ENCODE measurements at places on chromosomes 12 and 14.

GRCh38 chr12:116547955-116548501, 11.2 kb upstream of the MAP1LC3B2 start:
- no peak for DNase-seq

DNA sequence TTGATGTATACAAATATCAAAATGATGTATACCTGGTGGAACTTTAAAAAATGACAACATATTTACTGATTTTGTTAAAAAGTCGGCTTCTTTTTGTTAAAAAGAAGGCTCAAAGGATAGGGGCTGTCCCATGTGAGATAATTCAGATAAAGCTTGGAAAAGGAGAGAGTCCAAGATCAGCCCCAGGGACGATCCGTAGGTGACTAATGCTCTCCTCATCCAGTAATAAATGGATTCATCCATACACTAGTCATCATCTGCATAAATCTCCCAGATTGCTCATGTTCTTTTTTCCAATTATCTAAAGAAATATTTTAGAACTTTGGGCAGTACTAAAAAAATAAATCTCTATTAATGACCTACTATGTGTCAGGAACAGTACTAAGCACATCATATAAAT, 23.4 kb upstream of the FSCB start:
- no peak for DNase-seq

- no peak for DNase-seq
These were observed 50.6 kb upstream of the CHST11 start for GRCh38 chr12:104406164-104406563.

DNA sequence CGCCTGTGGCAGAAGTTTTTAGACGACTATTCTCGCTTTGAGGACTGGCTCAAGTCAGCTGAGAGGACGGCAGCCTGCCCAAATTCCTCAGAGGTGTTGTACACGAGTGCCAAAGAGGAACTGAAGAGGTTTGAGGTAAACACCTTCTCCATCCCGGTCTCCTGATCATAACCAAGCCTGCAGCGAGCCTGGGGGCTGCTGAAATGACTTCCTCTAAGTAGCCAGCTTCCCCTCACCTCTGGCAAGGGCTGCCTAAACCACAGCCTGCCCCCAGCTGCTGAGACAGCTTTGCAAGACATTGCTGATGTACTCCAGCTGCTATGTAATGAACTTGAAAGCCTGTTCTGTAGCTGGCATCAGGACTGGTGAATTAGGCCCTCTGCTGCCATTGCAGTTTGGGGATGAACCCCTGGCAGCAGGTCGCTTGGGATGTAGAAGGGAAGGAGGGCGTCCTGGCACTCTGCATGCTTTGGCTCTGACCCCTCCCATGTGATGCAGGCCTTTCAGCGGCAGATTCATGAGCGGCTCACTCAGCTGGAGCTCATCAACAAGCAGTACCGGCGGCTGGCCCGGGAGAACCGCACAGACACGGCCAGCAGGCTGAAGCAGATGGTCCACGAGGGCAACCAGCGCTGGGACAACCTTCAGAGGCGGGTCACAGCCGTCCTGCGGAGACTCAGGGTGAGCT, 84.6 kb downstream of the ESR2 start:
- DNase-seq = peak; percentile 59

GRCh38 chr14:31947076-31947475, 130.0 kb upstream of the ARHGAP5 start:
- DNase-seq = no peak

- no peak for DNase-seq
These were observed 24.0 kb downstream of the FAM222A start for GRCh38 chr12:109737631-109738030.

DNA sequence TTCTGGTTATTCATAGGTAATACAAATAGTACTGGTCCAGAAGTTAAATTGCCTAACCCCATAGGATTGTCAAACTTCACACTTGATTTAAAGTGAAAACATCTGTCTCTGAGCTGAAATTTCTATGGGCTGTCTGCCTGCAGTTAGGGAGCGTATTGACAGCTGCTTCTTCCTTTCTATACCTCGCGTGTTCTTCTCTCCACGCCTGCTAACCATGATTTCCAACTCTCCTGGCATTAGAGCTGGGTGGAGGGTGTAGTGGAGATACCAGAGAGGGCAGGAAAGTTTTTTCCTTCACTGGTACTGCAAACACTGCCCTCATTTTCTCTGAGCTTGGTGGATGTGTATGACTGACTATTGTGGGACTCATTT, 429.0 kb upstream of the FBXO33 start:
- DNase-seq = peak; percentile 14

GRCh38 chr14:61854898-61855297, 92.7 kb downstream of the SNAPC1 start:
- no peak for DNase-seq

DNA sequence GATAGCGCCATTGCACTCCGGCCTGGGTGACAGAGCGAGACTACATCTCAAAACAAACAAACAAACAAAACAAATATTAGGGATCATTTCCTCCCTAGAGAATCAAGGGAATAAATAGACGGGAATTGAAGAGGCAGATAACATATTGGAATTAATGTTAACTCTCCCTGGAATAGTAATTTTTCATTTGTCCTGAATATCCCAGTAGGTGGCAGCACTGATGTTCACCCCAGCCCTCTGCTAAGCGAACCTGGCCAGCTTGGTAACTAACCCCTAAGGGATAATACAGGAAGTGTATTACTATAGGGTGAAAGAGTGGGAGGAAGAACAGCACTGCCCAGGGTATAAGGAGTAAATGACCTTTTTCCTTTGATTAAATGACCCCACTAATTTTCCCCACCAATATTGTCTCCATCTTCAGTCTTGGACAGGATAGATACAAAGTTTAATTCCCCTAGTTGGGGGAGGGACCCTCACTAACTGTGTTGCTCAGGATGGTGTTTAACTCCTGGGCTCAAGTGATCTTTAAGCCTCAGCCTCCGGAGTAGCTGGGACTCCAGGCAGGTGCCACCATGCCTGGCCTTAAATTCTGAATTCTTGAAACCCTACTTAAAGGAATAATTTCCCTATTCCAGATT, 40.5 kb downstream of the SLC2A14 start:
- peak; percentile 20 for DNase-seq

DNA sequence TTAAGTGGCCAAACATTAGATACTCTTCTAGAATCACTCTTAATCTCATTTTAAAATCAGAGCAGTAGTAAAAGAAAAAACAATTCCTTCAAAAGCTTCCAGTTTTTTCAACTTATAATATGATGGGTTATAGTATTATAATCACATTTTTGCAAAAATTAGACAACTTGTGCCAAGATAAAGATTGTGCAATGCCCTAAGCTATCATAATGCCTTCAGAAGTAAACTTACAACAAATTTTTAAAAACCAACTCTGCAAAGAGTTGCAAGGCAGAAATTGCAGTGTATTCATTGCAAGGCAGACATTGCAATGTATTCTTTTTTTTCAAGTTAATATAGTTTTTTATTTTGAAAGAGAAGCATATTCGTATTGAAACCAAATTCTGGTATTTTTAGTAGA, 47.2 kb upstream of the KITLG start:
- DNase-seq = no peak

DNA sequence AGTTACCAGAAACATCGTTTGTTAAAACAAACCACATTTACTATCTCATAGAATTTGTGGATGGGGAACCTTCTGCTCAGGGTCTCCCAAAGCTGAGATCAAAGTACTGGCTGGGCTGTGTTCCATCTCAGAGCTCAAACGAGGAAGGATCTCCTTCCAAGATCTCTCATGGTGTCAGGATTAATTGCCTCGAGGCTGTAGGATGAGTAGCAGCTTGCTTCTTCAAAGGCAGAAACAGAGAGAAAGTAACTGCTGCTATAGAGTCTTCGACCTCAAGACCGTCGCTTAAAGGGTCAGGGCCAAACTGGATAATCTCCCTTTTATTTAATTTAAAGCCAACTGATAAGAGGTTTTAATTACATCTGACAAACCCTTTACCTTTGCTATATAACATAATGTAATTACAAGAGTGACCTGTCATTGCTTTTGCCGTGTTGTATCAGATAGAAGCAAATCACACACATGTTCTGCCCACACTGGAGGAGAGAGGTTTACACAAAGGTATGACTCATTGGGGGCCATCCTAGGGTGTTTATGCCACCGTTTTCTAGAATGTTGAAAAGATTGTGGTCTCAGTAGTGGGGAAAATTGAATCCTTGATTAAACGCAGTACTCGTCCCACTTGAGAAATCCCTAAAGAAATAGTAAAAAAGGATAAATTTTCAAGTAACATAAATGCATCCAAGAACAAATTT, 868.8 kb upstream of the TMEM132C start:
- no peak for DNase-seq

- no peak for DNase-seq
These were observed 13.8 kb downstream of the RFLNA start for GRCh38 chr12:124308741-124309140.

DNA sequence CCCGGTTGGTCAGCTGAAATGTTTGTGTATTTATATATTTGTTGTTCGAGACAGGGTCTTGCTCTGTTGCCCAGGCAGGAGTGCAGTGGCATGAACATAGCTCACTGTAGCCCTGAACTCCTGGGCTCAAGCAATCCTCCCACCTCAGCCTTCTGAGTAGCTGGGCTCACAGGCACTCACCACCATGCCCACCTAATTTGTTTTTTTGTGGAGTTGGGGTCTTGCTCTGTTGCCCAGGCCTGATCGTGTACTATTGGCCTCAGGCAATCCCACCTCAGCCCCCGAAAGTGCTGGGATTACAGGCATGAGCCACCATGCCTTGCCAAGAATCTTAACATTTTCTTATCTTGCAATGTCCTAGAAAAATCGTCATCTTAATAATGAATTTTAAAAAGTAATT, 3.3 kb downstream of the RAN start:
- no peak for DNase-seq

GRCh38 chr12:70645494-70646317, 8.5 kb upstream of the PTPRB start:
- DNase-seq = no peak

- DNase-seq = no peak
These were observed 178.0 kb upstream of the CAND1 start for GRCh38 chr12:67091204-67091603.

DNA sequence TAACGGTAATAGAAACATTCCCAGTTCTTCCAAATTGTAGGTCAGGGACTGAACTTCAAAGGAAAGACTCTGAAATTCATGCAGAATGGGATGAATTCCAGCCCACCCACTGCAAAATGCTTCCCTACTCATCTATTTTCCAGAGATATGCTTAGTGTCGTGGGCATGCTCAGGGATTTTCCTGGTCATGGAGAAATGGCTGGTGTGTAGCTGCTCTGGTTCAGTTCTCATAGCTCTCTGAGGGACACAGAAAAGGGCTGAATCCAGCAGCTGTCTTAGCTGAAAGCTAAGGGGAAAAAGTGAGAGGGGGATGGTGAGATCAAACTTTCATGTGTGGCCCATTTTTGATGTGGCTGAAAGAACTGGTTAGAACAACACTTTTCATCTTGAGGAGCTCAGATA, 72.9 kb upstream of the KRAS start:
- no peak for DNase-seq

GRCh38 chr12:18753481-18754123, 15.7 kb downstream of the CAPZA3 start:
- no peak for DNase-seq

DNA sequence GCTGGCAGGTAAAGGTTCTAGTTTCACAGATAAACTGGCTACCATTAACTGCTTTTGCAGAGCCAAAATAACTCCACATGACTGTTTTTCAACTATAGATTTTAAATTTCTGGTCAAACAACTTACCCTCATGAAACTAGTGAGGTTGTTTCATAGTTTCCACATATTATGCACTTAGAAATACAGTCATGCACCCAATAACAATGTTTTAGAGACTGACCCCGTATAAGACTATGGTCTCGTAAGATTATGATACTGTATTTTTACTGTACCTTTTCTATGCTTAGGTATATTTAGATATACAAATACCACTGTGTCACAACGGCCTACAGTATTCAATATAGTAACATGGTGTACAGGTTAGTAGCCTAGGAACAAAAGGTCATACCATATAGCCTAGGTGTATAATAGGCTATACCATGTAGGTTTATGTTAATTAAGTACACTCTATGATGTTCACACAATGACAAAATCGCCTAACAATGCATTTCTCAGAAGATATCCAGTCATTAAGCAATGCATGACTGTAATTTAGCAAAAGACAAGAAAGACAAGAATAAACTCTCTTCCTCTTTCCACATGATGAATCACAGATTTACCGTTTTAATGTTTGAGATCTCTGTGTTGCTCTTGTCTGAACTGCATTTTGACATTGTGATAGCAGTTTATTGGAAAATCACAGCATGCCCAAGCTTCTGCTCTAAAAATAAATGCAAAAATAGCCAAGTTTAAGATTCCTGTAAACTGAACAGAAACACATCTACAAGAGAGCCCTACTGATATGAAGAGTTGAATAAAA, 17.1 kb downstream of the DICER1 start:
- no peak for DNase-seq

- DNase-seq = no peak
These were observed 1.1 kb downstream of the GCH1 start for GRCh38 chr14:54901380-54902142.

GRCh38 chr14:96083667-96084320, 44.6 kb downstream of the C14orf132 start:
- no peak for DNase-seq

DNA sequence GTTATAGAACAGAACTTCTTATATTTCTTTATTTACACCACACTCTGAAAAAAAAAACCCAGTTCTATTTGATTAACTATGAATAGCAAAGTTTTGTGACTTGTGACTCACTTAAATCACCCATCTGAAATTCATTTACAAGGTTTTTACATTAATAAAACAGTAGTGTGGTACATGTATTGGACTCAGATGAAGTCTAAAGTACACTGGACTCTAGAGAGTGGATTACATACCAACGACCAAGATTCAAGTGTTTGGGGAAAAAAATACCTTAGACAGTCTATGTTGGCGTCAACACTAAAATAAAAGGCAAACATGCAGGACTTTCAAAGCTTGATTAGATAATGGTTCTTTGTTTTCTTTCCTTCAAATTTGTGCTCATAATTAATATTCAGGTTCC, 85.7 kb downstream of the SLC38A1 start:
- DNase-seq = no peak

DNA sequence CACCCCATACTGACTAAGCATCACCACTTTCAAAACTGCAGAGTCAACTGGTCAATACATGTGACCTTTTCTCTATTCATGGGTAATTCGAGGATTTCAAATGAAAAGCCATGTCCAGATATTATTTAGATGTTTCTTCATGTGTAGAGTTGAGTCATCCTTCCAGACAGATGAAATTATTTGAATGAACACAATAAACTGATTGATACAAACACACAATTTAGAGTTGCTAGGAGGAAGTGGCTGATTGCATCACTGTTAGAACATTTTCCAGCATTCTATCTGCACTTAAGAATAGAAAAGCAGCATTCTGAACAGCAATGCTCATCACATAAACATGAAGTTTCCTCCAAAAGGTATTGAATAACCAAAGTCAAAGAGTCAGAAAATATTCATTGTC, 273.5 kb upstream of the SOX5 start:
- no peak for DNase-seq

Data from NCI-H1694 treated with DMSO at 0.1 percent for 48 hours (cell line).